A172 (cell line): ENCODE measurements at places on chromosomes 12 and 14. TPM values are rescaled to one million over a fixed set of nuclear protein-coding genes. Genes with fewer than 3 reads are reported as not detected.

The JPH4 gene
- total RNA-seq: not detected in 2 replicates

The CLEC2B gene
- 19.7 and 22.7 TPM in 2 replicates for total RNA-seq

The GPR135 gene
- 1.5 TPM in 2 replicates for total RNA-seq

The ORAI1 gene
- 10.4 and 13.2 TPM in 2 replicates for total RNA-seq

The SOS2 gene
- 12.8 and 12.9 TPM in 2 replicates for total RNA-seq

The BAG5 gene
- 21.0 and 24.8 TPM in 2 replicates for total RNA-seq

The DDN gene
- total RNA-seq: 0.03 and 0.19 TPM in 2 replicates

The KSR2 gene
- total RNA-seq: 0.02 and 0.10 TPM in 2 replicates

The HSPA2 gene
- total RNA-seq: 0.05 TPM in 1 of 2 replicates, not detected in the other

The NID2 gene
- total RNA-seq: not detected in 2 replicates

The ERO1A gene
- total RNA-seq: 38.9 and 49.2 TPM in 2 replicates

DNA sequence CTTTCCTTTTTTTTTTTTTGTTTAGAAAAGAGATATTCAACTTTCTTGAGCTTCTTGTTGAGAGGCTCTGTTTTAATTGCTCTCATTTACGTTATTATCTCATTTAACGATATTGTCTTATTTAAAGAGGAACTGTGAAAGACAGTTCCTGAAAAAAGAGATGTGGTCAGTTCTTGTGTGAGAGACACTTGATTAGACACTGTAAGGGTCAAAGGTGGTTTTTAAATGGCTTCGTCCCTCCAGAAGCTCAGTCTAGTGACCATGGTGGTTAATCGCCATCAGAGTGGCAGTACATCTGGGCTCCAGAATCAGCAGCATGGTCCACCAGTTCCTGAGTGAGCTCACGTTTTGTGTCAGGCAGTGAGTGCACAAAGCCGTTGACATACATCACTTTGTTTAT is 57.9 kb upstream of the KCNA5 start:
- DNase-seq: no peak

- DNase-seq: peak; percentile 50
Observed at GRCh38 chr12:106978035-106978800, 8.7 kb downstream of the MTERF2 start.

- no peak for DNase-seq
Observed at GRCh38 chr12:101107032-101107763, 102.8 kb downstream of the SLC5A8 start.

DNA sequence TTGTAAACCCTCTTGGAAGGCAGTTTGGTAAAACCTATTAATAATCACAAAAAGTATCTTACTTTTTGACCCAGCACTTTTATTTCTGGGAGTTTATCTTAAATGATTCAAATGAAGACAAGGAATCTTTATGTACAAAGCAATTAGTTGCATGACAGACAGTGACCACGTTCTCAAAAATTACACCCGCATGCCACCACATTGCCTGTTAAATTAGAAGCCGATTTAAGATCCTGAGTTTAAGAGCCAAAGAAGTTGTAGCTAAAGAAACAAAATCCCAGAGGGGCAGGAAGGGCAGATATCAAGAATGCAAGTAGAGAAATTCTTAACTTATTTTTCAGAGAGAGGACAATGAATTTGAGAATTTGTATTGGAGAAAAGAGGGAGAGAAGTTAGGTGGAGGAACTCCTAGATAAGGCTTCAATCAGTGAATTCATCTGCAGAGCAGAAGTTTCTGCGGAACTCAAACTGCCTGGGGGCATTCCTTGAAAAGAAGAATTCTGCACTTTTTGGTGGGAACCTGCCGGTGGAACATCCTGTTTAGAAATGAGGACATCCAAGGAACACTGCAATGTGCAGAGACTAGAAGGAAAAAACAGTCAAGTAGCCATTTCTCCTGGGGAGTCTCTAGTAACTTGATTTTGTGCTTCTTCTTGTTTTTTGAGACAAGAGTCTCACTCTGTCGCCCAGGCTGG is 1.1 kb upstream of the RIOX1 start:
- DNase-seq: no peak

- DNase-seq: no peak
Observed at GRCh38 chr14:84017495-84017894, 1512.4 kb upstream of the FLRT2 start.

- DNase-seq: no peak
Observed at GRCh38 chr12:66648033-66648735, 30.7 kb downstream of the GRIP1 start.

DNA sequence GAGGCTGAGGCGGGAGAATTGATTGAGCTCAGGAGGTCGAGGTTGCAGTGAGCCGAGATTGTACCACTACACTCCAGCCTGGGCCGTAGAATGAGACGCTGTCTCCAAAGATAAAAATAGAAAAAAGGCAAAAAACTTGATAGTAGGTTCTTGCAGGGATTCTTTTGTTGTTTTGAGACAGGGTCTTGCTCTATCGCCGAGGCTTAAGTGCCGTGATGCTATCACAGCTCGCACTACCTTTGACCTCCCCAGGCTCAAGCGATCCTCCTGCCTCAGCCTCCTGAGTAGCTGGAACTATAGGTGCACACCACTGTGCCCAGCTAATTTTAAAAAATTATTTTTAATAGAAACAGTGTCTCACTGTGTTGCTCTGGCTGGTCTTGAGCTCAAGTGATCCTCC is 4.7 kb downstream of the GOLGA5 start:
- DNase-seq: no peak

- no peak for DNase-seq
Observed at GRCh38 chr12:99004799-99005466, 359.8 kb downstream of the APAF1 start.

- DNase-seq: no peak
Observed at GRCh38 chr14:38848243-38848935, 254.6 kb downstream of the SEC23A start.

DNA sequence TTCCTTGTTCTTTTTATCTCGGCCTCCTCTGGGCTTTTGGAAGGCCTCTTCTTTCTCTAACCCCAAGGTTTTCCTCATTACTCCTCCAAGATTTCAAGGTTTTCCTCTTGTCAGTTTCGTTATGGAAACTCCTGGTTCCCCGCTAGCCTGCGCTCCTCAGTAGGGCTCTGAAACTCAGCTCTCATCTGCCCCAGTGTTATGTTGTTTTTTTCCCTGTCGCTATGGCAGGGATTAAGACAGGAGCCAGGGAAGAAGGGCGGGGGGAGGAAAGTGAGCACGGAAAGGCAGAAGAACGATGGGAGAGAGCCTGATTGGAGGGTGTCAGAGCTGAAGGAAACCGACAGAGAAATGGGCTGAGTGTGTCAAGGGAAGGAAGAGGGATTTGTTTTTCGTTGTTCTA is 26.5 kb upstream of the JDP2 start:
- no peak for DNase-seq

GRCh38 chr14:24895622-24896021 is 154.3 kb downstream of the STXBP6 start:
- no peak for DNase-seq

- no peak for DNase-seq
Observed at GRCh38 chr12:19528750-19529149, 89.5 kb downstream of the AEBP2 start.

GRCh38 chr14:102928412-102929240 is 6.2 kb downstream of the AMN start:
- no peak for DNase-seq

DNA sequence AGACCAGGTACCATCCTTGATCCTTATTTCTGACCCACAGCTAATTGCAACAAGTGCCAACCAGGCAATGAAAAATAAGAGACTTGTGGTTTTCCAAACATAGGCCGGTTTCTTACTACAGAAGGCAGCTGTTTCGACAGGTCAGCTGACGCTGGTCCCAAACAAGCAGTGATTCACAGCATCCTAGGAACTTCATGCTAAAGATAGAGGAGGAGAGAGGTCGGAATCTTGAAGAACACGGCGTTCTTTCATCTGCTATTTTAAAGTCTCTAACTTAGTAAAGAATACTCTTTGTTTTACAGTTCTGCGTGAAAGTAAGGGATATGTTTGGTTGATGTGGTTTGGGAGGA is 28.1 kb upstream of the ADGRD1 start:
- peak; percentile 21 for DNase-seq

- DNase-seq: no peak
Observed at GRCh38 chr12:93318720-93319522, 58.8 kb upstream of the NUDT4 start.

GRCh38 chr12:78149459-78149858 is 318.8 kb downstream of the NAV3 start:
- no peak for DNase-seq

- peak; percentile 18 for DNase-seq
Observed at GRCh38 chr14:29262979-29263378, 496.4 kb downstream of the FOXG1 start.

GRCh38 chr12:14681625-14682024 is 14.8 kb downstream of the GUCY2C start:
- DNase-seq: no peak
